ENCODE measurements at places on chromosomes 11 and 22.

- no peak for DNase-seq
These were observed 385.7 kb downstream of the SOX6 start for GRCh38 chr11:15970506-15971214.

GRCh38 chr22:31830721-31831070, 76.9 kb downstream of the DEPDC5 start:
- no peak for DNase-seq

GRCh38 chr11:63595296-63595695, 18.9 kb downstream of the PLAAT3 start:
- no peak for DNase-seq

GRCh38 chr11:21465203-21465602, 727.7 kb upstream of the ANO5 start:
- DNase-seq: no peak

GRCh38 chr22:37808294-37808657, 542 bp downstream of the GCAT start:
- DNase-seq: no peak

DNA sequence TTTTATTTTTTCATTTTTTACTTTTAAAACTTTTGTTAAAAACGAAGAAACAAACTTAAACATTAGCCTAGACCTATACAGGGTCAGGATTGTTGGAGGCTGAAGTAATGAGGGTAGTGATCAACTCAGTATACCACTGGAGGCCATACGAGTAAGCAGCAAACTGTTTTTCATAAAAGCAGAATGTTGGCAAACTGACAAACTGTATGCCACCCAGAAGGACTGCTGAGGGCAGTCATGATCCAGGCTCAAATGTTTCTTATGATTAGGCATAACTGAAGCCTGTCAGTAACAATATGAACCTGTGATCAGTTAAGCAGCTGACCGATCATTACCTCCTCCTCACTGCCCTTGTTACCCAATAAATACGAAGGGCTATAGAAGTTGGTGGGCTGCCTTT, 10.2 kb upstream of the SC5D start:
- no peak for DNase-seq

DNA sequence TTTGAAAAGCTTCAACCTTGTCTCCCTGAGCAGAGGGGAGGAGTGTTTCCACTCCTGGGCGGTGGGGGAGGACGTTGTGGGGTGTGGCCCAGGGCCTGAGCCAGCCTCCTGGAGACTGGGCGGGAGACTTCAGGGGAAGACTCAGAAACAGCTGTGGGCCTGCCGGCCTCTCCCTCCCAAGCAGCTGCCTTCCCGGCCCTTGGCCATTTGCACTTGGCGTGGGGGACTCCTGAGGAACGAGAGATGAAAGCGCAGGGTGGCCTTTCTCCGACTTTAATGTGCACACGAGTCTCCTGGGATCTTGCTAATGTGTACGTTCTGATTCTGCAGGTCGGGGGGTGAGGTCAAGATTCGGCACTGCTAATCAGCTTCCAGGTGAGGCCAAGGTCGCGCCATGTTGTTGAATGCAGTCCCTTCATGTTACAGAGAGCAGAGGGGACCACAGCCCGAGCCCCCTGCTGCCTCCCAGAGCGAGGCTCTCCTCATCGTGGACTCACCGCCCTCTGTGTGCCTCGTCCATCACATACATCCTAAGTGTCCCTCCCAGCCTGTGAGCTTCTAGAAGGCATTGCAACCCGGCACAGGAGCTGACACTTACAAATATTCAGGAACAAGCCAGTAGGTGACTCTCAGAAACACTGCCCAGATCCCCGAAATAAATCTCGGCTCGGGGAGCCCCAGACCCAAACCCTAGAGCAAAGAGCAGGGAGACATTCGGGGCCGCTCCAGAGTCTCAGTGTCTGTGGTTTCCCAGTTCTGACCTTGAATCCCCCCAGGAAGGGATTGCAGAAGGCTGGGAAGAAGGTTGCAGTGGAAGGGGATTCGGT, 7.7 kb downstream of the LIF start:
- DNase-seq: no peak

Measured in NCI-H1436 treated with DMSO at 0.1 percent for 48 hours (cell line).